ENCODE measurements at places on chromosomes 16 and 17. TPM values are rescaled to one million over a fixed set of nuclear protein-coding genes. Genes with fewer than 3 reads are reported as not detected.

Gene CCL7
- total RNA-seq = not detected

Gene GCGR
- total RNA-seq = not detected

DNA sequence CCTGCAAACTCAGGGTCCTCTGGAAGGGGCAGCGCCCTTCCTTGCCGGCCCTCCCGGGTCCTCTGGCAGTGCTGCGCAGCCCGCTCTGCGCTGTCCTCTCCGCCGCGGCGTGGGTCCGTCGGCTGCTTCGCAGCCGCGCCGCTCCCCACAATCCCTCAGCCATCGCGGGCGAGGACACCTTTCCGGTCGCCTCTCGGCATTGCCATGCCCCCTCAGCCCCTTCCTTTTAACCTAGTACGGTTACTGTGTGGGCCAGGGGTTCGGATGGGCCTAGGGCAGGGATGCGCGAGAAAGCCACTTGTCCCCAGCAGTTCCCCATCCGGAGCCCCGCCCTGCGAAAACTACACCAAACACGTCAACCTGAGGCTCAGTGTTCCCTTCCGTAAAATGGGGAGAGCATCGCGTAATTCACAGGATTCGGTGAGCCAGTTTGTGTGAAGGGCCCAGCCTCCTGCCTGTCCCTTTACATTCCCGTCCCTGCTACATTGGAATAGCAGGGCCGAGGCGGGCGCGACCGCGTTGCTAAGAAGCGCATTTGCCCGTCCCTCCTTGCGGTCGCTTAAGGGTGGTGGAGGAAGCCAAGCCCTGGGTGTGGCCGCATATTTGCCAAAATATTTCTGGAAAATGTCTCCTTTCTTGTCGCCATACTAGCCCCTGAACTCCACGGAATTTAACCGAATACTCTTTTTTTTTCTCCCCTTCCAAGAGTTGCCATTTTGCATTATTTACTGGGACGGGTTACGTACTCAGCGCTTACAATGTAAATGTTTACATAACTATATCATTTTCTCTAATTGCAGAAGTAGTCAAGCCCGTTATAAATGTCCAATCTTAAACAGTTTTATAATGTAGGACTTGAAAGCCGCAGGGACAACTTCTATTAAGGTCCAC lies 13.2 kb downstream of the COPZ2 start:
- no peak for DNase-seq

GRCh38 chr17:58541249-58541648 lies 26.8 kb upstream of the MTMR4 start:
- DNase-seq = peak; percentile 56

DNA sequence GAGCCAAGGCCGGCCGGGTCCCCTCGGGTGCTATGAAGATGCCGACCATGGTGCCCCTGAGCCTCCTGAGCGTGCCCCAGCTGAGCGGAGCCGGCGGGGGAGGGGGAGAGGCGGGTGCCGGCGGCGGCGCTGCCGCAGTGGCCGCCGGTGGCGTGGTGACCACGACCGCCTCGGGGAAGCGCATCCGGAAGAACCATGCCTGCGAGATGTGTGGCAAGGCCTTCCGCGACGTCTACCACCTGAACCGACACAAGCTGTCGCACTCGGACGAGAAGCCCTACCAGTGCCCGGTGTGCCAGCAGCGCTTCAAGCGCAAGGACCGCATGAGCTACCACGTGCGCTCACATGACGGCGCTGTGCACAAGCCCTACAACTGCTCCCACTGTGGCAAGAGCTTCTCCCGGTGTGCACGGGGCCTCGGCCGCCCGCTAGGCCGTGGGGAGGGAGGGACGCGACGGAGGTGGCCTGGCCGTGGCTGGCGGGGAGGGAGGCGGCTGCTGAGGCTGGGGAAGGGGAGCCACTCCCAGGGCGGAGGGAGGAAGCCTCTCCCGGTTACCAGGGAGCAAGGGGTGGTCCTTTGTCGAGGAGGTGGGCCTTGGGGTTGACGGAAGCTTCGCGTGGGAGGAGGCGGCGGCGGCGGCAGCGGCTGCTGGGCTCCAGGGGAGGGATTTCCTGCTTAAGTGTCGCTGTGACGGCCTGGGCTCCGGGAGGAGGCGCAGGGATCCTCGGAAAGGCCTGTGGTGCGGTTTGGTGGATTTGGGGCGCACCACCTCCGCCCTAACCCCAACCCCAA lies 1.3 kb downstream of the MAZ start:
- peak; percentile 90 for DNase-seq

- DNase-seq = no peak
Measured at GRCh38 chr17:48840441-48840840, 9.6 kb downstream of the CALCOCO2 start.

DNA sequence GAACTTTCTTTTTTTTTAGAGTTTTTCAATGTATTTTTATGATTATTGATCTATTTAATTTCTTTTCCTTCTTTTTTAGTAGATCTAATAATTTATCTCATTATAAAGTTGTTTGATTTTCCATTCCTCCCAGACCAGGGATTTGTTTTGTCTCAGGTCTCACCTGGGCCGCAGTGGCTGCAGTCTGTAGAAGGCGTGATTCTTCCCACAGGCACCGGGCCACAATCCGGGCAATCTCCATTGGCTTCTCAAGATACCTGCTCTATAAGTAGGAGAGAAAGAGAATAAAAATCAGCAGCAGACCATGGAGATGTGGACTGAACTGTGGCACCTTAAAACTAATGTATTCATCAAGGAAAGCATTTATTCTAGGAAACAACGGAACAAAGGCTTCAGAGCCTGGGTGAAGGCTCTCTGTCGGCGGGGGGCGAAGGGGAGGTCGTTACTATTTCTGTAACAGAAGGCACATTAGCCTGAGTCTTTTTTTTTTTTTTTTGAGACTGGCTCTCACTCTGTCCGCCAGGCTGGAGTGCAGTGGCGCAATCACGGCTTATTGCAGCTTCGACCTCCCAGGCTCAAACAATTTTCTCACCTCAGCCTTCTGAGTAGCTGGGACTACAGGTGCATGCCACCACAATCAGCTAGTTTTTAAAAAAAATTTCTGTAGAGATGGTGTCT lies 42.7 kb downstream of the STAT3 start:
- DNase-seq = no peak

- no peak for DNase-seq
Measured at GRCh38 chr17:43906951-43907424, 348 bp downstream of the MPP2 start.

- no peak for DNase-seq
Measured at GRCh38 chr16:62545039-62545438, 508.8 kb upstream of the CDH8 start.

DNA sequence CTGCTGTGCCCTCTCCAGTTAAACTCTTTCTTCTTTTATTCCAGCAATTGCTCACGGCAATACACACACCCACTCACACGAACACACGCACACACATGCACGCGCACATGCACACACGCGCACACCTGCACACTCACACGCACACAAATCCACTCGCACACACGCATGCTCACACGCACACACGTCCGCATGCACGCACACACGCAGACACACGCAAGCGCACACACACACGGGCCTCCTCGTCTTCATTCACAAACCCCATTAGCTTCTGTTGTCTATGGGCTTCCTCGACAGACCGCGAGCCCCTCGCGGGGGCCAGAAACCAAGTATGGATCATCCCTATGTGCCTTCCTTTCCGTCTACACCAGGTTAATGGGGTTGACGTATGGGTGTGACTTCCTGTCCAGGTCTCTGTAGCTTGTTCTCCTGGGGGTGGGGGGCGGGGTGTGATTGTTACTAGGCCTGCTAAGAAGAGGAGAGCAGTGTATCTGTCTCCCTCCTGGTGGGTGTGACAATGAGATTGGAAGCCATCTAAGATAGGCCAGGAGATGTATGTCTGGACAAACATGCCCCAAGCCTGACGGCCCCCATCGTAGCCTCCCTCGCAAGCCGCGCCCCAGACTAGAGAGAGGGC lies 670 bp upstream of the CTF1 start:
- DNase-seq = no peak

DNA sequence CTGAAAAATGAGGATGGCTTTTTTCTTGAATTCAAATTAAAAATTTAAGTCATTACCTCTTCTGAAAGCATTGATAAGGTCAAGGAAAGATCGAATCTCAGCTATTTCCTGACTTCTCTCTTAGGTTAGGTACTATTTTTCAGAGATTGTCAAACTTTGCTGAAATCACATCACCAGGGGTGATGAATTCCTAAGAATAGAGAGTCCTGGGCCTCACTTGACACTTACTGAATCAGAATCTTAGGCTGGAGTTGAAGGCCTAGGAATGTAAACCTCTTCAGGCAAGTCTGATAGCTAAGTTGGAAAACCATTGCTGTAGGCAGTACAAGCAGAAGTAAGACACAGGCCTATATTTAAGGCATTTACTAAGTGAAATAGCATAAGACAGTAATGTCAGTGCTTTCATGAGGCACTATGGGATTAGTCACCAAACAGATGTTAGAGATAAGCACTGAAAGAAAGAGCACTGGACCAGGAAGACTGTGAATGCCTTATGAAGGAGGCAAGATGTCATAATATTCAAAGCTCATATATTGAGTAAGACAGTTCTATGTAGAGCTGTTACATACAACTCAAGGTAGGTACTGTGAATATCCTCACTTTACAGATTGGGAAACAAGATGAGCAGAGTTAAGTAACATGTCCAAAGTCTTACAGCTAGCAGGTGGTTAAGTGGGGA lies 21.5 kb downstream of the DCAF7 start:
- no peak for DNase-seq

DNA sequence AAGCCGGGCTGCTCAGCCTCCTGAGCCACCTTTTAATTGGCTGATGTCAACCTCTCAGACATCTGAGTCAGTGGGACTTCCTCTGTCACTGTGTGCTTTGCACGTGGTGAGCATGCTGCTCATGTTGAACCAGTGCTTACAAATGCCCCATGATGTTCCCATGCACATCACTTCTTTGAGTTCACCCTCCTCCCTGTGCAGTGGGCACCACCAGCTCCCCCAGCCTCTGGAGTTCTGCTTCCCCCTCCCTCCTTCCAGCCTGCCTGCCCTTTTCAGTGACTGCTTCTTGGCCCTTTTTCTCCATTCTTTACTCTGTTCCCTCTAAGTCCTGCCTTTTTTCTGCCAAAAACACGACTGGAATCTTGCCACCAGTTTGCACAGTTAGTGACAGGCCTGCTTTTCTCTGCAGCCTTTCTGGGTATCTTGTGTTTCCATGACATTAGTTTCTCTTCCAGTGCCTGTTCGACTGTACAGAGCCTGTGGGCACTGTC lies 41.6 kb downstream of the USP10 start:
- DNase-seq = no peak

- DNase-seq = peak; percentile 49
Measured at GRCh38 chr17:13597723-13598347, 3.9 kb downstream of the HS3ST3A1 start.

Gene NLRC3
- 74.0 TPM for total RNA-seq

DNA sequence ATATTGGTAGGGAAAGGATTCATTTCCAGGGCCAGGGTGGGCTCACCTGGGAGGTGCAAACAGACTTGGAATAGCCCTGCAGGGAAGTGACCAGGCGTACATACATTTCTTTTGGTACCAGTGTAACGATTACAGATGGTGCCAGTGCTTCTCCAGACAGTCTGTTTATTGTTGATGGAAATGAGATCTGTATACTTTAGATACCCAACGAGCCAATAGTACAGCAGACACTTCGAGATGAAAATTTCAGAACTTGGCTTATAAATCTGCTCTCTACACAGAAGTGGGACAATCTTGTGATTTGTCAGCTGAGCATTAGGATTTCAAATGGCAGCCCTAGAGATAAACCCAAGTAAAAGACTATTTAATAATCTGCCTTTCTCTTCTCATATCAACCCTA lies 57.9 kb downstream of the HS3ST2 start:
- no peak for DNase-seq

DNA sequence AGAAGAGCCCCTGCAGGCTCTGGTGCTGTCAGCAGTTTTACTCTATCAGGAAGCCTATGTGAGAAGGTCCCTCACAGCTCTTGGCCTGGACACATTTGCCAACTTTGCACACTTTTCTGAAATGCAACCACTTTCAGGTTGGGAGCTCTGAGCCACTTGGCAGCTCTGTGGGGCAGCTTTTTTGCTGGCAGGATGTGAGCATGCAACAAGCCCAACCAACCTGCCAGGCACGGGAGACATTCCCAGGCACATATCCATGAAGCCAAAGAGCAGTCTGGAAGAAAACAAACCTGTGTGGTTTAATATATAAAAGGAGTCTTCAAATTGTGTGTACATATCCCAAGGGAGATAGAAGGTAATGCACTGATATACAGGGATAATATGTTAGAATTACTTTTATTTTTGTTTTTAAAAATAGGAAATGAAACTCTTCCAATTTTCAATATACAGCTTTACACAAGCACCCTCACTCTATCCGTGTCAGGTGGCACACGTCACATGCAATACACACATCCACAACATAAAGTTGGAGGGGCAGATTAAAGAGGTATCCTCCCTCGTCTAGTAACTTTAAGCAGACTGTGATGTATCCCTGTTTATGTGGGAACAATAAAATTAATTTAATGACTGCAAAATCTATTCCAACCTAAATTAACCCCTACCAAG lies 57.4 kb upstream of the COX10 start:
- DNase-seq = no peak

Gene MT4
- total RNA-seq = not detected

- no peak for DNase-seq
Measured at GRCh38 chr16:49332589-49333258, 40.9 kb upstream of the C16orf78 start.

DNA sequence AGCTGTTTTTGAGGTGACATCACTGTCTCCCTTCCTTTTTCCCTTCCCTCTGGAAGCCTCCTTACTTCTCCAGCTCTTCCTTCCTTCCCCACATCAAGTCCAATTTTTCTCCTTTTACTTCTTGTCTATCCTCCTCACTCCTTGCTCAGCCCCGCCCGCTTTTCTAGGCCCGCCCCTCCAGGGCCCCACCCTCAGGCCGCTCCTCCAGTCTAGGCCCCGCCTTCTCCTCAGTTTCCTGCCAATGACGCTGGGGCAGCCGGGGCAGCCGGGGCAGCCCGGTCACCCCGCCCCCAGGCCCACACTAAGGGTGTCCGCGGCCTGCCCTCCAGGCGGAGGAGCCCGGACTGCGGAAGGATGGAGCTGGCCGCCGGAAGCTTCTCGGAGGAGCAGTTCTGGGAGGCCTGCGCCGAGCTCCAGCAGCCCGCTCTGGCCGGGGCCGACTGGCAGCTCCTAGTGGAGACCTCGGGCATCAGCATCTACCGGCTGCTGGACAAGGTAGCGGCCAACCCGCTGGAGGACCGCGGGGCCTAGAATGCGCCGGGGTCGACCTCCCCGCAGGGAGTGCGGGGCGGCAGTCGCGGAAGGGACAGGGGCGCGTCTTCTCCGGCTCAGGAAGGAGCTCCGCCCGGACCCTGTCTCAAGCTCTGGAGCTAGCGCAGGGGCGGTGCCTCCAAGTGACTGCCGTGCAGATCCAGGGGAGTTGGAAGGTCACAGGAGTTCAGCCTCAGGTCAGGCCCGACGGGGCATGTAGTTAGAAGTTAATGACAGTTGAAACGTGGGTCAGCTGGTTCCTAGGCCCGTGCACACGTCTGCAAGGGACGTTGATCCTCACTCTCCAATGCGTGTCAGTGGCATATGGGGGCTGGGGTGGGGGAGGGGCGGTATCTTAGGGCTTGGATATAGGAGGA lies at the start of gene PCTP:
Gene PCTP, plus strand, starts transcription at position 302 of the 908 bp plus-strand sequence. Its CDS starts 53 bp downstream, at position 355.
- DNase-seq = peak; percentile 83
